ENCODE measurements at places on chromosomes 11 and 22. TPM values are rescaled to one million over a fixed set of nuclear protein-coding genes. Genes with fewer than 3 reads are reported as not detected.

GRCh38 chr11:73415854-73416615 is 39.8 kb downstream of the RELT start:
- no peaks in the 10 kb centered on the region for H3K36me3 ChIP-seq
- no peak overlapping the region for H3K27ac ChIP-seq
- H3K4me1 ChIP-seq, result no peaks in the 10 kb centered on the region
- no peak for DNase-seq
- H3K27me3 ChIP-seq, result no peaks in the 10 kb centered on the region

GRCh38 chr11:83194281-83195142 is 1.0 kb downstream of the ANKRD42 start:
- H3K27ac ChIP-seq, result no peak overlapping the region
- peak overlapping the region; percentile 81 for H3K4me3 ChIP-seq
- peaks cover 7% of the 10 kb centered on the region for H3K27me3 ChIP-seq

DNA sequence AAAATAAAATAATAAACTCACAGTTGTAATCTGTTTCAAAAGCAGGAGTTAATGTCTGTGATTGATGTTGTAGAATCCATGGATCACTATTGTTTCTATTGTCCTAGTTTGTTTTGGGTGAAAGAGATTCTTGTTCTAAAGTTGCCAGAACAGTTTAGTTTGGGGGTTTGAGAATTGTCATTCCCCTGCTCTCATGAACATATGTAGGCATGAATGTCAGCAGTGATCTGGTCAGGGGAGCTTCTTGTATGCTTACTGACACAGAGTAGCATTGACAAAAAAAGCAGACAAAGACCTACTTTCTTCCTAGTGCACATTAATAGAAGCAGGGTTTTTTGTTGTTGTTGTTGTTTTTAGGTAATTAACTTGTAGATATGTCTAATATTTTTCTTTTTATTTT is 38.6 kb downstream of the ARHGAP1 start:
- no peak for DNase-seq
- no peaks in the 10 kb centered on the region for H3K4me1 ChIP-seq
- H3K27ac ChIP-seq, result no peak overlapping the region
- peaks cover 34% of the 10 kb centered on the region for H3K36me3 ChIP-seq

Gene TTLL1
- total RNA-seq, result 5.5 TPM

- H3K36me3 ChIP-seq, result no peaks in the 10 kb centered on the region
- H3K27ac ChIP-seq, result no peak overlapping the region
- H3K27me3 ChIP-seq, result peaks cover 16% of the 10 kb centered on the region
- no peak for DNase-seq
These were observed 415.7 kb downstream of the SOX6 start for GRCh38 chr11:15940462-15941205.

GRCh38 chr11:14973621-14974514 is 1.7 kb upstream of the CALCA start:
- DNase-seq, result peak; percentile 75
- H3K27ac ChIP-seq, result no peak overlapping the region
- H3K4me1 ChIP-seq, result peaks cover 36% of the 10 kb centered on the region
- peaks cover 89% of the 10 kb centered on the region for H3K27me3 ChIP-seq
- peak overlapping the region; percentile 74 for H3K4me3 ChIP-seq

Gene SEC14L2
- 2.1 TPM for total RNA-seq

- DNase-seq, result no peak
- H3K4me3 ChIP-seq, result no peak overlapping the region
- no peaks in the 10 kb centered on the region for H3K4me1 ChIP-seq
- no peaks in the 10 kb centered on the region for H3K27me3 ChIP-seq
These were observed 35.6 kb upstream of the CD5 start for GRCh38 chr11:61066645-61067044.

GRCh38 chr11:34162856-34163255 is 57.4 kb downstream of the NAT10 start:
- H3K27me3 ChIP-seq, result no peaks in the 10 kb centered on the region
- H3K4me3 ChIP-seq, result no peak overlapping the region
- DNase-seq, result no peak
- H3K4me1 ChIP-seq, result no peaks in the 10 kb centered on the region

DNA sequence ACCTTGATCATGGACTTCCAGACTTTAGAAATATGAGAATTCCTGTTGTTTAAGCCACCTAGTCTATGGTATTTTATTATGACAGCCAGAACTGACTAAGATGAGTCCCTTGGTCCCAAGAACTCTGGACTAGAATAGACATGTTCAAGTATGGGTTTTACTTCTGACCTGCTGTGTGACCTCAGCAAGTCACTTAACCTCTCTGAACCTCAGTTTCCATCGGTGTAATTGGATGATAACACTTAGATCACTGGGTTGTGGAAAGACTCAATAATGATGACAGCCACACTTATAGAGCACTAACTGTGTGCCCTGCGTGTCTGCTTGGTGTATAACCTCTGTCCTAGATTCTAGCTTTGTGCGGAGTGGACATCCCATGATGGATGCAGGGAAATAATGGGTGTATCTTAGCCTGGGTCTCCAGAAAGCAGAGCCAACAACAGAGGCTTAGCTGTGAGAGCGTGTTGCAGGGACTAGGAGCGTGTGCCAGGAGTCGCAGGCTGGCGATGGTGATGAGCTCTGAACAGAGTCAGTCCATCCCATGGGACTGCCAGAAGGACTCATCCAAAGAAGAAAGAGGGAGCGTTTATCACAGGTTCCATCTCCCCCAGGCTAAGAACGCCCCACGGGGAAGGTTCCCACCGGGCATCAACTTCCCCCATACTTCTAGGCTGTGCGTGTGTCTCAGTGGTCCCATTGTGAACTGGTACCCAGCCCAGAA is 93.2 kb upstream of the TP53I11 start:
- no peaks in the 10 kb centered on the region for H3K4me1 ChIP-seq
- no peaks in the 10 kb centered on the region for H3K36me3 ChIP-seq
- H3K27ac ChIP-seq, result no peak overlapping the region
- DNase-seq, result no peak
- H3K27me3 ChIP-seq, result no peaks in the 10 kb centered on the region

DNA sequence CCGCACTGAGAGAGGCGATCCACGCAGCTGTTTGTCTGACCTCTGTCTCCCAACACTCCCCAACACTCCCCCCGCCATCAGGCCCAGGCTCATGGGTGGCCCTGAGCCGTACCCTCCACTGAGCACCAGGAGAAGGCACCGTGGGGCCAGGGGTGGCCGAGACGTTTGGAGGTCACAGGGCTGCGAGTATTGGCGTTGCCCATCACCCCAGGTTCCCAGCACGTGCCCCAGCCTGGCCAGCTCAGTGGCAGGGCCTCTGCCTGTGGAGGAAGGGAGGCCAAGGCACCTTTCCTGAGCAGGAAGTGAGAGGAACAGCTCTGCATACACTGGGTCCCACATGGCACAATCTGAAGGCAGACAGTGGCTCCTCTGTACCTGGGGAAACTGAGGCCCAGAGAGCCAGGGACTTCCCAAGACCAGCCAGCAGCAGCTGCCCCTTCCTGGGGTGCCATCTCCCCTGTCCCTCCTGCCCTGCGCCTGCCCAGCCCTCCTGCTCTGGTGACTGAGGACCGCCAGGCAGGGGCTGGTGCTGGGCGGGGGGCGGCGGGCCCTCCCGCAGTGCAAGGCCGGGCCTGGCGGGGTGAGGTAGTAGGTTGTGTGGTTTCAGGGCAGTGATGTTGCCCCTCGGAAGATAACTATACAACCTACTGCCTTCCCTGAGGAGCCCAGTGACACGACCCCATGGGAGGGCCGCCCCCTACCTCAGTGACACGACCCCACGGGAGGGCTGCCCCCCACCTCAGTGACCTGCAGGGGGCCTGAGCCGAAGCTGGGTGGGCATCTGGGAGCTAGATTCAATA is 37.0 kb upstream of the PPARA start:
- DNase-seq, result no peak
- no peak overlapping the region for H3K4me3 ChIP-seq
- no peak overlapping the region for H3K27ac ChIP-seq
- H3K36me3 ChIP-seq, result no peaks in the 10 kb centered on the region

Gene RCOR2
- total RNA-seq, result 60.1 TPM

GRCh38 chr11:1151366-1152315 is 6.1 kb upstream of the MUC5AC start:
- H3K27me3 ChIP-seq, result no peaks in the 10 kb centered on the region
- H3K4me1 ChIP-seq, result no peaks in the 10 kb centered on the region
- no peak for DNase-seq
- no peak overlapping the region for H3K27ac ChIP-seq

- H3K36me3 ChIP-seq, result no peaks in the 10 kb centered on the region
- H3K4me3 ChIP-seq, result no peak overlapping the region
- H3K27ac ChIP-seq, result no peak overlapping the region
These were observed 143.0 kb downstream of the TBC1D22A start for GRCh38 chr22:46905415-46905814.

Measured in GM23338 (cell line).